ENCODE measurements at places on chromosomes 7 and 10.
A peak's percentile ranks its signal among the peaks of the same experiment; 100 is the strongest.

GRCh38 chr10:34305189-34305588, 509.9 kb downstream of the PARD3 start:
- DNase-seq: peak; percentile 80

GRCh38 chr10:60732807-60733516, 45.3 kb upstream of the CDK1 start:
- no peak for DNase-seq

- peak; percentile 59 for DNase-seq
These were observed 766 bp downstream of the BAMBI start for GRCh38 chr10:28677888-28678686.

DNA sequence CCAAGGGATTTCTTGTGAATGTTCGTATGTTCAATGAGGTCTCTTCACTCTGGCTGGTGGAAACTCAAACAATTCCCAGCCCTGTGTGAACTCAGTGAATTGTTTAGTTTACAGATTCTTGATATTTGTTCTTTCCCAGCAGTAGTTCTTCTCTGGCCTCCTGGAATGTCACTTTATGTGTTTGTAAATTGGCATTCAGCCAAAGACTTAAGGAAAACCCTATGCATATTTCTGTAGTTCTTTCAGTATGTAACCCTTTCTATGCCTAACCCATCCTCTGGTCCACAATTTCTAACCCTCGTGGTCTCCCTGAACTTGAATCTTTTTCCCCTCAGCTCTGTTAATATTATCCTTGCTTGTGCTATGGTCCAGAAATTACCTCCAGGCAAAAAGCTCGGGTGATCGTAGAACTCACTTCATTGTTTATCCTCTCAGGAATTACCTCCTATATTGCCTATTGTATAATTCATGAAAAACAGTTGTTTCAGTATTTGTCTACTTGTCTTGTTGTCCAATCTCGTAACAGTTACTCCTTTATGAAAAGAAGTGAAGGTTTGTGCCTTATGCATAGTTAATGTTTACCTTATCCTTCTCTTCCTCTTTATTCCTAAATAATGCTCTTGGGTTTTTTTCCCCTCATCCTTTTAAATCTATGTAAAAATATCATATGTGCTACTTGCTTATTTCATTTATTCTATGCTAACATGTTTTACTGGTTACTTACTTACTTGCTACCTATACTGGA, 23.7 kb upstream of the AGR3 start:
- DNase-seq: no peak

DNA sequence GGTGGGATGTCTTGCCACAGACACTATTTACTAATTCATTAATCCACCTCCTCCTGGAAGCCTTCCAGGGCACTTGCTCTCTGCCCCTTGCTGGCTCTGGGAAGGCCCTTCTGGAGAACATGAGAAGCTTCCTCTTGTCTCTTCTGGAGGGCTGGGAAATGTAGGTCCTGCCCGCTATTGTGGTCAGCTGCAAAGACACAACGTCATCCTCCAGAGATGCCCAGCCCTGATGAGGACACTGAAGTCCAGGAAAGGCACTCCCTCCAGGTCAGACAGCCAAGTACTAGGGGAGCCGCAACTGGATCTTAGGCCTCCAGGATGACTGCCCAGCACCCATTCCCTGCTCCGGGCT, 9.6 kb upstream of the TACR2 start:
- no peak for DNase-seq

- no peak for DNase-seq
These were observed 78.0 kb downstream of the DKK1 start for GRCh38 chr10:52391927-52392602.

- no peak for DNase-seq
These were observed 256.3 kb downstream of the ARL4A start for GRCh38 chr7:12943781-12944180.

DNA sequence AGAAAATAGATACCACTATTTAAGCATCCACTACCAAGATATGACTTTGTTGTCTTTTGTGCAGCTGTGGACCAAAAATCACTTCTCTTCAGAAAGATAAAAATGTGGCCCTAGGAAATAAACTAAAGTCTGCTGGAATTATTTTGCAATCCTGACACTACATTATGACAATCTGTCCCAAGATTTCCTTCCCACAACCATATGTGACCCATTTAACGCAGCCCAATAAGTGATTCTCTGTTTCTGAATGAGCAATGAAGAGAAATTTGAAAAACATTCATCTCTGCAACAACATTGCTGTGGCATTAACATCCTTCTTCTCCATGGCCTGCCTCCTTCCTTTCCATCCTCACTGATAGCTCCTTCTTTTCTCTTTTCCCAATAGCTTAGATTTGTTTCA, 212.0 kb downstream of the TSPAN12 start:
- no peak for DNase-seq

- peak; percentile 65 for DNase-seq
These were observed 68.0 kb upstream of the PRR15 start for GRCh38 chr7:29495653-29496052.

- DNase-seq: peak; percentile 75
These were observed 5.7 kb upstream of the TNRC18 start for GRCh38 chr7:5429253-5429856.

- DNase-seq: no peak
These were observed 3.2 kb downstream of the IL6 start for GRCh38 chr7:22730066-22730710.

DNA sequence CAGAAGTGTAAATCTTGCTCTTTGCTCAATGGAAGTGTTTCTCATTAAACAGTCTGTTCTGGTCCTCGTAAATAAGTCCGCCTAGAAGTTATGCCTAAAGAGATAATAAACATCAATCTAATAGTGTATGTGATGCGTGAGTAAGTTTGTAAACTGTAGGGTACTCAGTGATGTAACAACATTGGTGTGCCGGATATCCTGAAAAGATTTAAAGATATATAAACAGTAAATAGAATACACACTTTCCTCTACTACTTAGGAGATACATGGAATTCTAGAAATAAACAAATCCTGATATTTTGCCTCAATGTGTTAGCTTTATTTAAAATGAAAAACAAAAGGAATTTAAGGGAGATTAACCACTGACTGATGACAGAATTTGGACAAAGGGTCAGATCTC, 123.5 kb downstream of the AHR start:
- no peak for DNase-seq

DNA sequence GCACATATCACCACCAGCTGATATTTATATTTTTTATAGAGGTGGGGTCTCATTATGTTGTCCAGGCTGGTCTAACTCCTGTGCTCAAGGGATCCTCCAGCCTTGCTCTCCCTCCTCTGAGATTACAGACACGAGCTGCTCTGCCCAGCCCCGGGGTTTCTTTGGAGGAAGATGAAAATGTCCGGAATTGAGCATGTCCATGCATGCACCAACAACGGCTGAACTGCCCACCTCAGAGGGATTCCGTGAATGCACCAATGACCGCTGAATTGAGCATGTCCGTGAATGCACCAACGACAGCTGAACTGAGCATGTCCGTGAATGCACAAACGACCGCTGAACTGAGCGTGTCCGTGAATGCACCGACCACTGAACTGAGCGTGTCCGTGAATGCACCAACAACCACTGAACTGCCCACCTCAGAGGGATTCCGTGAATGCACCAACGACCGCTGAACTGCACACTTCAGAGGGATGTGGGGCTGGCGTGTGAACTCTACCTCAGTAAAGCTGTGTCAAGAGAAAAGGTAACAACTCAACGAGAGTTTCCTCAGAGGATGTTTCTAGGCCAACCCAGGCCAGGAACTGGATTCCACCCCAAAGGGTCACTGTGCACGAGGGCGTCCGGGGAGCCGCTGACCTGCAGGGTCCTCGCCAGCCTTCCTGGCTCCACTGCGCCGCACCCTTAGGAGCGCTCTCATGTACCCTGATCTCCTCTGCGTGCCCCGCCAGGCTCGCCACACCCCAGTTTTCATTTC, 34.9 kb upstream of the INPP5A start:
- DNase-seq: no peak

DNA sequence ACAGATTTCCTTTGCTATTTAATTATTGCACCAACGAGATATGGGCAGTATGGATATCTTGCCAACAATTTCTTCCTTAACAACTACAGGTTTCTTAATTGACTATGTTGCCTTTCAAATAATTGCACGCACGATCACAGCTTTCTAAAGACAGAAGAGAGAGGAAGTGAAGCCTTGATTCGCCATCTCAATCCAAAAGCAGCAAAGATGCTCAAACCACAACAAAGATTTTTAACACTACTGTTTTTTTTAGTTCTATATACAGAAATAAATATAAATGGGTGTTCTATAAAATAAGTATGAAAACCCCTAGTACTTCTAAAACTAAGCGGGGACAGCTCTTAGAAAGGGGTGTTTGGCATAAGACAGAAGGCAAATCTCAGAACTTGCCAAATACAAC, 251.3 kb downstream of the SFMBT2 start:
- no peak for DNase-seq

DNA sequence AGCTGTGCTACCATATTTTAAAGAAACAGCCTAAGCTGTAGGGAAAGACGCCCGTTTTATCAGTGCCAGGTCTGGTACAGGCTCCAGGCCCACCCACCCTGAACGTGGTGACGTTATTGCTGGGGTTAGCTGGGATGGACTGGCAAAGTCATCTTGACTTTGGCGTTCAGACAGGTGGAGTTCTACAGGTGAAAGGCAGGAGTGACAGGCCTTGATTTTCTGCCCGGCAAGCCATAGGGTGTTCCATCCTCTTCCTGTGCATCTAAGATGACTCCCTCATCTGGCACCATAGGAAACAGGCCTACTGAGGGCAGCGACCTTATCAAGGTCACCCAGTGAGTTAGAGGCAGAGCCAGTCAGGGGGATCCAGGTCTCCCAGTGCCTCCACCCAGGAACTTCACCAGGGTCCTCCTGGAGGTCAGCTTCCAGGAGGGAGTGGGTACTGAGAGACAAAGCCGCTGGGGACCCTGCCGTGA, 41.6 kb downstream of the HK1 start:
- no peak for DNase-seq

GRCh38 chr7:3300221-3300650, 816 bp upstream of the SDK1 start:
- DNase-seq: peak; percentile 58

GRCh38 chr7:51346126-51346525, 29.5 kb upstream of the COBL start:
- DNase-seq: no peak

DNA sequence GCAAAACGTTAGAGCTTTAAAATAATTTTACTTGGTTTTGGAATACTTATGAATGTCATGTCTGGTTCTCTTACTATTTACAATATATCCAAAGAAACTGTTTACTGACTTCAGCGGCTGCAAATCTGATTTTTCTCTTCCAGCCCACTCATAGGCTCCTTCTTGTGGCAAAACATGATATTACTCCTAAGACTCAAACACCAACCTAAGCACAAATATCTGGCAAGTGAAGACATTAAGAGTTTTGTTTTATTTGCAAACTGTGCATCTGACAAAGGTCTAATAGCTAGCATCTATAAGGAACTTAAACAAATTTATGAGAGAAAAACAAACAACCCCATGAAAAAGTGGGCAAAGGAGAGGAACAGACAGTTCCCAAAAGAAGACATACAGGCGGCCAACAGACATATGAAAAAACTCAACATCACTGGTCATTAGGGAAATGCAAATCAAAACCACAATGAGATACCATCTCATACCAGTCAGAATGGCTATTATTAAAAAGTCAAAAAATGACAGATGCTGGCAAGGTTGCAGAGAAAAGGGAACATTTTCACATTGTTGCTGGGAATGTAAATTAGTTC, 20.3 kb upstream of the GJC3 start:
- no peak for DNase-seq

DNA sequence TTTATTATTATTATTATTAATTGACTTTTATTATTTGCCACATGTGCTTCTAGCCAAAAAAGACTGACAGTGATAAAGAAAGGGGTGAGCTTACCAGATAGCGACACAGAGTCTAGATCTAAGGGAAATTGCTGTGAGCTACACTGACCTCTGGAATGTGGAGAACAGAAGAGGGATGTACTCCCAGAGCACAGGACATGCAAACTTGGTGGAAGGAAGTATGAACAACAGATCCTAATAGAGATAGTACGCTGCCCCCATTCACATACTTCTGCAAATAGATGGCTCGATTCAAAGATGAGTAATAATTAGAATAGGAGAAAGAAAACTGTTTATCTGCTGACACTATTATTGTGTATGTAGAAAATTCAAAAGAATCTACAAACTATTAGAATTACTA, 109.3 kb upstream of the HPS1 start:
- DNase-seq: no peak

DNA sequence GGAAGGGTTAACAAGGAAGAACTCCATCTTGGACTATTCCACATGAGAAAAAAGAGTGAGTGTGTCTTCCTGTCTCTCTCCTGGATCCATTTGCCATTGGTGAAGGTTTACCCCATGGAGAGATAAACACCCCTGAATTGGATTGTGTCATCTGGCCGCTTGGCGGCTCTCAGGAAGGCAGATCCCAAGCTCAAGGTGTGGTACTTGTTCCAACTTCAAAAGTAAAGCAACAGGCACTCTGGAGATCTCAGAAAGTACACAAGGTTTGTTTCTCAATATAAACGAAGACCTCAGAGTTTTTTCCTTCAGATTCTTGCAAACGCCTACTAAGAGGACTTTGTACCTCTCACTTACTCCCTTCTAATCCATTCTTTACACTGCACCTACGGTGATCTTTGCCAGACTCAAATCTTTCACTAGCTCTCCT, 116.7 kb downstream of the REEP3 start:
- DNase-seq: no peak

GRCh38 chr7:80548840-80549530, 37.1 kb upstream of the GNAT3 start:
- DNase-seq: no peak

DNA sequence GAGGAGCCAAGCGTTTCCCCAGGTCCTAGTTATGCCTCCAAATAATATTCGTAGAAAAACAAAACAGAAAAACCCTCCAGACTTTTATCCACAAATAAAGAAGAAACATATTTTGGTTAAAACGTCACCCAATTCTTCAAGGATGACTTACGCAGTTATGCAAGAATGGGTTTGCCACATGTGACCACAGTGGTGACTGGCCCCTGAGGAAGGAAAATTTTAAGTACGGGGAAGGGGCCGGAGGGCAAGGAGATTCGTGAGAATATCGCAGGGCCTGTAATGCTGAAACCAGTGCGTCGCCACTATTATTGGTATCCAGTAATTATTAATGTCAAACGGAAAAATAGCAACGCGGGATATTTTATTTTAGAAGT, 537 bp upstream of the MRPS24 start:
- no peak for DNase-seq

GRCh38 chr10:73780301-73780700, 1.5 kb upstream of the CHCHD1 start:
- no peak for DNase-seq

- no peak for DNase-seq
These were observed 255.4 kb downstream of the PRPF18 start for GRCh38 chr10:13842117-13842516.

GRCh38 chr7:132759482-132760243, 183.4 kb upstream of the PLXNA4 start:
- DNase-seq: no peak

DNA sequence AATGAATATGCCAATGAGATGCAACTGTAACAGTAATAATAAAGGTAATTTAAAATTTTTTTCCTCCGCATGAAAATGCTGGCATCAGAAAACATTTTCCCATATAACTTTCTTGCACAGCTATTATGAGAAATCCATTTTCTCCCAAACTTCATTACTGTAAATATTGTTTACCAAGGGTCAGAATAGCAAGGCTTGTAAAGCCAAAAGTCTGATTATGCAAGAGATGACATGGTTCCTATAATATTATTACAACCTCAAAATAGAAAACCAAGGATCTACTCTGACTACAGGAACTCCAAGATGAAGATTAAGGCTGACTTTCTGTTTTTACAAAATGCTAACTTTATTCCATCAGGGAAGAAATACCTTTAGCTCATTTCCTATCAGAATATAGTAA, 162.7 kb upstream of the CDK1 start:
- DNase-seq: no peak

Data from H1 (cell line).